NCI-H1092 treated with DMSO at 0.1 percent for 48 hours (cell line): ENCODE measurements at places on chromosomes 1 and 21.

- DNase-seq: peak; percentile 14
These were observed 32.9 kb downstream of the TENT5C start for GRCh38 chr1:117638759-117639158.

GRCh38 chr1:85838238-85838637, 130.0 kb upstream of the ZNHIT6 start:
- DNase-seq: no peak

DNA sequence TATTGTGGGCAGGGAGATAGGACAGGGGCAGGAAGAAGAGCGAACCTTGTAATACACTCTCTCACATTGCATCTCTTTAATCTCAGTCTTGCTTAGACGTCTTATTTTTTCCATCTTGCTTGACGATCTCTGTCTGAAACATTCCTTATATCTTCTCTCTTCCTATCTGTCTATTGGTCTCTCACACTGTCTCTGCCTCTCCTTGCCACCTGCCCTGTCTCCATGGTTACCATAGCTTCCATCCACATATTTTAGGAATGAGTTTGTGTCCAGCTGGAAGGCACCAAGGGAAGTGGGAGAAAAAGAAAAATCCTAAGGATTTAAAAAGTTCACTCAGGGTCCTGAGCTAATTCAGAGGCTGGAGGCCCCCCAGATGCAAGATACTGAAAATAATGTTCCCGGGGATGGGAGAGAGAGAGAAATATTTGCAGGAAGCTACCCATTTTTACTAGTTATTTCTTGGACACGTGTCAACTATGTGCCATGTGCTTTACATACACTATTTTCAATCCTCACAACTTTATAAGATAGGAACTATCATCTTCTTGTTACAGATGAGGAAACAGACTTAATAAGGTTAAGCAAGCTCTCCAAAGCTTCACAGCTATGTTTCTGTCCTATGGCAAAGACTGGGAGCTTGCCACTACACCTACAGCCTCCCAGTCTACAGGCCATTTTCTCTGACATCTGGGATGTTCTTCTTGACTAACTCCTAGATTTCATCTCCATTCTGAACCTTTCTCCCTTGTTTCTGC, 933 bp downstream of the ANKRD34A start:
- no peak for DNase-seq

DNA sequence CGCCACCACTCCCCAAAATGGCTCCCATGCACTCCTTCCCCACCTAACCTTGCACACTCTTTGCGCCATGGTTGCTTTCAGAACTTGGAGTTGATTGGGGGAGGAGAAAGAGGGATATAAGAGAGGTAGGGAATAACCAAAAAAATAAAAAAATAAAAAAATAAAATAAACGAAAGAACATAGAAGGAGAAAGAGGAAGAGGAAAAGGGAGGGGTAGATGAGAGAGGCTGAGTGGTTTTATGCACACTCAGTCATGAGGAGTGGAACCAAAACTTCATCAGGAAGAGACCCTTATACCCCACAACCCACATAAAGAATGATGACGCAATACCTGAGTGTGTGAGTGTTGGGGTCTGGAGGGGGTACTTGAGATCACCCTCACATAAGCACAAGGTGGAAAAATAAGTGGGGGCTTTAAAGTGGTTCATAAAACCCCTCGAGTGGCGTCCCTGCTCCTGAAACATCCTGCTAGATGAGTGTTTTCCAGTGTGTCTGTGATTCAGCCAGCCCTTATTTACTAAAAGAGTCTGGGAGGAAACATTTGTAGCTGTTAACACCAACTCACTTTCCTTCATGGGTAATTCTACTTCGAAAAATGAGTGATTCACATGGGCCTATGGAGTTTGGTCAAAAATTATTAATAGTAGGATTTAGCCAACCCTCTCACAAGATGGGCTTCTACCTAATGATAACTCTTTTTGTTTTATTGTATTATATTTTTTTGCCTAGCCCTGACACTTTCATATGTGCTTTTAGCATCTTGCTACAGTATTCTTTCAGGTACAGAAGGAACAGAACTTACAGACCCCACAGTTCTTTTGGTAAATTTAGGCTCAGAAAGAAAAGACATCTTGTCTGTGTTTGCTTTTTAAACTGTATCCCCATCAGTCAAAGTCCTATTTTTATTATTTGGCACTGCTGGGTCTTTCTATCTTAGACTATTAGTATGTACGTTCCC, 5.2 kb downstream of the SLAMF1 start:
- DNase-seq: no peak

GRCh38 chr1:112530832-112531231, 22.1 kb downstream of the WNT2B start:
- DNase-seq: no peak

DNA sequence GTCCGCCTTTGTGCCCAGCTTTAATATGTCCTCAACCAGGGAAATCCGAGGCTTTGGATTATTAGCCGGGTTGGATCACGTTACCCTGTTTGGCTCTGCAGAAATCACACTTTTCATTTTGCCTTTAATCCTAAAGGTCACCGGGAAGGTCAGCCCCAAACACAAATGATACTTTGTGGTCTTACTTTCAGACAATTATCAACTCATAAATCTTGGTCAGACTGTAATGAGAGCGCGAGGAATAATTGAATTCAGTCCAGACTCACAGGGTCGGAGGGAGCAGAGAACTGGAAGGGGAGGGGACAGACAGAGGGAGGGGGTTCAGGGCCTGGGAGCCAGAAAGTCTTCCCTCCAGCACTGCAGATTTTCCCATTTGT, 91.7 kb upstream of the NFIA start:
- DNase-seq: no peak
